COR-L47 (cell line): ENCODE measurements at places on chromosomes 3 and 15.
A peak's percentile ranks its signal among the peaks of the same experiment; 100 is the strongest.

GRCh38 chr3:164465172-164465571, 613.1 kb downstream of the SI start:
- no peak for DNase-seq

DNA sequence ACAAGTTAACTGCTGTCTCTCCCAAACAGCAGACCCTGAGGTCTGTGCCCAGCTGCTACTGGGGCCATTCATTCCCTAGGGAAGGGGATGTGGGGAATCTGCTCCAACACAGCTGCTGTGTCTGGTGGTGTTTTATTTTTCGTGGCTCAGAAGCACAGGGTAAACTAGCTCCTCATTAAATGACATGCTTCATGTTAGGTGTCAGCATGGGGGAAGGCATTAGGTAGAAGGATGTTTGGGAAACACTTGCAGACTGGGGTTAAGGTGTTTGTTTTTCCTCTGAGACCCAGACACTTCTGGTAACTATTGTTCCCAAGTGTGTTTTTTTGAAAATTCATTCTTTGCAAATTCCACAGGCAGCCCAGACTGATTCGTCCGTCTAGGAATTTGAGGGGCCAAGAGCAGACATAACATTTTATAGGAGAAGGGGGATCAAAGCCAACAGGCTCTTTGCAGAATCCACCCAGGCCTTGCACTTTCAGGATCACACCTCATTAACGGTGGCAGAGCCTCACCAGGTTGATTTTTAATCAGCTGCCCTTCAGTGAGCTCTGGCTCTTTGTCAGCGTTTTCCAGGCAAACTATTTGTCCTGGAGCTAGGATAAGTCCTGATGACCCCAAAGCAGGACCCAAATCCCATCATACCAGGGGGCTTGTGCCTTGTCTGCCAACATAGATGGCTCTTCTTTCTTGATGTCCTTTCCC, 65.4 kb upstream of the ITGA11 start:
- no peak for DNase-seq

GRCh38 chr3:112804021-112804420, 42.6 kb downstream of the CD200R1L start:
- no peak for DNase-seq

GRCh38 chr3:173685456-173685855, 287.9 kb downstream of the NLGN1 start:
- DNase-seq, result no peak

DNA sequence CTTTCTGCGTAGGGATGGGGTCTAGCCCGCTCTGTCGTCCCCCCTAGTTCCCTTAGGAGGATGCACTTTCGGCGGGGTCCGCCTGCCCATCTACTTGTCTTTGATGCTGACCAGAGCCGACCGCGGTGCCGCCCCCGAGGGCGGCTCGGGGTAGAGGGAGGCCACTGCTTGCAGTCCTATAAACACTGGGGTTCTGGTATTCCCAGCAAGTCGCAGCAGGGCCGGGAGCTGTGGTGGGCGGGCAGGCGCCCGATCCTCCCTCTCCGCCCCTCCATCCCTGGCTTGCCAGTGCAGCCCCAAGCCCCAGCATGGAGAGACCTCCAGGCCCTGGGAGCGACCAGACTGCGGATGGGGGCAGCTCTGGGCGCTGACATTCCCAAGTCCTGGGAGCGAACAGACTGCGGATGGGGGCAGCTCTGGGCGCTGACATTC, 830 bp downstream of the SEMA4B start:
- no peak for DNase-seq

GRCh38 chr3:42473083-42473932, 29.1 kb upstream of the VIPR1 start:
- DNase-seq, result no peak

DNA sequence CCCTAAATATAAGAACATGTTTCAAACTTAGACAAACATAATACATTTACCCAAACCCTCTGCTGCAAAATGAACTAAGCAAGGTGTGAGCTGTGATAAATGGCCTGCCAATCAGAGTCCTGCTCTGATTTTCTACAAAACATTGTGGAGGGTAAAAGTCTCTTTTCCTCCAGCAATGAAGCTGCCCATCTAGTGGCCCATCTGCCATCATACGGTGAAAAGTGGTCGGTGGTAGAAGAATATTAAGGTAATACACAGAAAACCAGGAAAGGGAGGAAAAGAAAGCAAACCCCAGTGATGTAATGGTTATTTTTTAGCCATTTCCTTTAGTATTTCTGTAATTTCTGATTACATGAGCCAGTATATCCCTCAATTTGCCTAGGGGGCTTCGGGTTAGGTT, 838.1 kb downstream of the TBL1XR1 start:
- no peak for DNase-seq

- DNase-seq, result no peak
These were observed 68.9 kb downstream of the WWTR1 start for GRCh38 chr3:149588909-149589308.

- DNase-seq, result no peak
These were observed 250.5 kb upstream of the LRTM1 start for GRCh38 chr3:55178336-55178735.

- no peak for DNase-seq
These were observed 124.5 kb upstream of the PLXNA1 start for GRCh38 chr3:126858401-126858800.

DNA sequence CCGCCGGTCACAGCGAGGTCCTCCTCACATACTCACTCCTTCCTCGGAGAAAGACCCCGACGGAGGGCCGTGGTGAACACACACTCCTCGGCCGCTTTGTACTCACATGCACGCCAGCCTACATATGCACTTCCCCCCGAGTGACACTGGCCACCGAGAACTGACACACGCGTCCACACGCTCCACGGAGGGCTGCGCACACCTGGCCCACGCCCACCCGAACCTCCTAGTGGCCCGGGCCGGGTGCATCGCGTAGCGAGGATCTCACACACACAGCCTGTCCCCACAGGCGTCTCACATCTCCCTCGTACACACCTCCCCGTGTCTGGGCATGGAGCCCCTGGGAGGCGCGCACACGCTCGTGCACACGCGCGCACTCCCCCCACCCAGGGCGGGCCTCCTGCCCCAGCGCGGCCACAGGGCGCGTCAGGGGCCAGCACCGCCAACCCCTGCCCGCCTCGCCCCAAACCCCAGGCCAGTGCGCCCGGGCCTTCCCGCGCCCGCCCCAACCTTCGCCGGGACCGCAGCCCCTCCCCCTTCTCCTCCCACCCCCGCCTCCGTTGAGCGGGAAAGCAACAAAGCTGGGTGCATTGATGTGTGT, 411 bp upstream of the C3orf70 start:
- DNase-seq, result no peak

GRCh38 chr3:69200384-69201068, 78.1 kb upstream of the LMOD3 start:
- no peak for DNase-seq

- DNase-seq, result no peak
These were observed 1.3 kb downstream of the ABHD2 start for GRCh38 chr15:89089316-89090230.

GRCh38 chr15:73844356-73844755, 29.0 kb upstream of the TBC1D21 start:
- DNase-seq, result no peak

GRCh38 chr3:69130689-69131088, 8.3 kb upstream of the LMOD3 start:
- no peak for DNase-seq

GRCh38 chr3:126104028-126104635, 20.2 kb upstream of the SLC41A3 start:
- no peak for DNase-seq

GRCh38 chr3:197800379-197800778, 9.3 kb downstream of the LRCH3 start:
- no peak for DNase-seq

GRCh38 chr15:52112203-52112750, 298 bp downstream of the BCL2L10 start:
- no peak for DNase-seq

- no peak for DNase-seq
These were observed 5.9 kb upstream of the NDUFAF1 start for GRCh38 chr15:41408234-41408641.

GRCh38 chr15:85168642-85169173, 187.1 kb downstream of the PDE8A start:
- peak; percentile 85 for DNase-seq

DNA sequence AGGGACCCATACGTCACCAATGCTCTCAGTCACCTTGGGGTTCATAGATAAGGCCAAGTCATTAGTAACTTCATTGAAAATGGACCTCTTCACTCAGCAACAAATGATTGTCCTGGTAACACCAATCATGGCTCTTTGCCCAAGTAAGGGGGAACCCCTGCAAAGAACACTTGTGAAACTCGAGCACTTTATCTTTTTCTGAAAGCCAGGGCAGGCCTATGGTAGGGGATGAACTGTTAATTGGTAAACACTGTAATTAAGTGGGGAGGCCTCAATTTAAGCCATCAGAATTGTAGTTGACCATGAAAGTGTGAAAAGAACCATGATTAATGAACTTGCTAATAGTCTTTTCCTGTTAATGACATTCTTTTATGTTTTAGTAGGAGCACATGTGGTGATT, 73.3 kb downstream of the ABHD5 start:
- peak; percentile 8 for DNase-seq

DNA sequence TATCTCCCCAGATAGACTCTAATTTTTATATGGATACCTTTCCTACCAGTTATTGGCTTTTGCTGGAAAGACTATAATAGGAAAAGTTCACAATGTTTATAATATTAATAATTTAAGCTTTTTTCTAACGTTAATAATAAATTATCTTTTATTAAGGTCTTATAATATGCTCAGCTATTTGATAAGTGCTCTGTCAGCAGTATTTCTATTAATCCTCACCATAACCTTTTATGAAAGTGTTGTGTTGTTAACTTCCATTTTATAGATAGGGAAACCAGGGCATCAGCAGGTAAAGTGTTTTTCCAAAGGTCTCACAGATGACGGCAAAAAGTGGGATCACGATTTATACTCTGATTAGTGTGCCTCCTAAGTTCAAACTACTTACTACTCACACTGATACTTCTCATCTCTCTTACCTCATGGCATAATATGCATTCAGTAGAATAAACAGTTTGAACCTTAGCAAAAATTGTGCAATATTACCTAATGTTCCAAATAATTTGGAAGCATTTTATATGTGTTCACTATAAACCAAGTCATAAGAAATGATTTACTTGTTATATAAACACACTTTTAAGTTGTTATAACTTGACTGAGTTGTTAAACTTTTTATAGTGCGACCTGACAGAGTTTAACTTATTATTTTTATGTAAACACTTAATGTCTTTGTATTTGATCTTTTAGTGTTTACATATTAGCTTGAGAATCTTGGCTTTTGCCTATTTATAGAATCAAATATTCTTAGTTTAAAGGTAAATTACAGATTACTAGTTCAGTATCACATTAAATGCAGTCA, 274.9 kb upstream of the DCBLD2 start:
- no peak for DNase-seq

- DNase-seq, result no peak
These were observed 209.5 kb downstream of the SATB1 start for GRCh38 chr3:18215639-18216038.

DNA sequence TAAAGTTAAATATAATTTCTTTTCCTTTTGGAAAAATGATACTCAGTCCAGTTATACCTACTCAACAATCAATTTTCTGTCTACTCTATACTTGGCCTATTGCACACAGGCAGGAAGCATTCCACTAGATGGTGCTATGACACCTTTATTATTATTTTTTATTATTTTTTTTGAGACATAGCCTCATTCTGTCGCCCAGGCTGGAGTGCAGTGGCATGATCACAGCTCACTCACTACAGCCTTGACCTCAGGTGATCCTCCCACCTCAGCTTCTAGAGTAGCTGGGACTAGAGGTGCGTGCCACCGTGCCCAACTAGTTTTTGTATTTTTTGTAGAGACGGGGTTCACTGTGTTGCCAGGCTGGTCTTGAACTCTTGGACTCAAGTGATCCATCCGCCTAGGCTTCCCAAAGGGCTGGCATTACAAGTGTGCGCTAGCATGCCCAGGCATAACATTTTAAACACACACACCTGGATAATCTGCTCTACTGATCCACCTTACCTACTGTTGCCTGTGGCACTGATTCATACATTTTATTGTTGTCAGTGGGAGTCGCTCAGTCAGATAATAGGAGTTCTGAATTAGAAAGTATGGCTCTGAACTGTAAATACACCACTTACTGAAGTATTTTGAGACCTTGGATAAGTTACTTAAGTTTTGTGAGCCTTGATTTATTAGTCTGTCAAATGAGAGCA, 56.2 kb downstream of the EIF3J start:
- no peak for DNase-seq

- no peak for DNase-seq
These were observed 106.8 kb upstream of the IGF1R start for GRCh38 chr15:98541519-98541918.

DNA sequence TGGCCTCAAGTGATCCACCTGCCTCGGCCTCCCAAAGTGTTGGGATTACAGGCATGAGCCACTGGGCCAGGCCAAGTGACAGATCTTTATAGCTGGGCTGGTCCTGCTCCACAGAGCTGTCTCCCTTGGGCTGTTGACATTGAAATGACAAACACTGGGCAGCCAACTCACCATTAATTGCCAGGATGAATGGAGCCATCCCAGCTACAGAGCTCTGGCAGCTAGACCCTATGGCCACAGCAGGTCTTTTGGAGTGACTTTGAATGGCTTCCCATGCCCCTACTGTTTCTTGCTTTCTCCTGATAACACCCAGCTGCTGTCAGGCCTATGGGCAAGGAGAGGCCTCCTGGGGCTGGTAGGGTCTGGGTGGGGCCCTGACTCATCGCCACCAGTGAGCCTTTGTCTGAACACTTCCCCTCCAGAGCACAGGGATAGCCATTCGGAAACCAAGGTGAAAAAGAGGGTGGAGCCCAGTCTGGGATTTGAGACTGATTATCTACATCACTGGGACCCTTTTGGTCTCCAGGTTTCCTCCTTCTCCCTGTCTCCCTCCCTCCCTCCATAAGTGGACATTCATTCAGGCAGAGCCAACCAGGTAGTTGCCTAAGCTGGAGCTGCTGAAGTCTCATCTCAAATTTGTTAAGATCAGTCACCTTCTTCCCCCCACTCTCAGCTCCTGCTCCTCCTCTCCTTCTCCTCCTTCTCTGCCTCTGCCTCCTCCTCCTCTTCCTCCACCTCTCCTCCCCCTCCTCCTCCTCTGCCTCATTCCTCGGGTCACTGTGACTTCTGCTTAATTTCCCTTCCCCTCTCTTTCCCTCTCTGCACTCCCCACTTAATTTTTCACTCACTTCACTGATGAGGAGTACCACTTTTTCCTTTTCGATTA, 34.0 kb downstream of the BHLHE40 start:
- no peak for DNase-seq

DNA sequence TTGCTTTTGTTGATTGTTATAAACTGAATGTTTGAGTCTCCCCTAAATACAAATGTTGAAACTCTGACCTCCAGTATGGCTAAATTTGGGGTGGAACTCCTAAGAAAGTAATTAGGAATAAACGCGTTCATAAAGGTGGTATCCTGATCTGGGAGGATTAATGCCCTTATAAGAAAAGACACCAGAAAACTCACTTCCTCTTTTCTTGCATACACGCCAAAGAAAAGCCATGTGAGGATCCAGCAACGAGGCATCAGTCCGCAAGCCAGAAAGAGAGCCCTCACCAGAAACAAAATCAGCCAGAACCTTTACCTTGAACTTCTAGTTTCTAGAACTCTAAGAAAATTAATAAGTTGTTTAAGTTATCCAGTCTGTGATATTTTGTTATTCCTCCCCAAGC, 37.4 kb upstream of the AZI2 start:
- DNase-seq, result no peak
